ENCODE measurements at places on chromosomes 12 and 14.

GRCh38 chr12:70883855-70884254 lies 36.7 kb downstream of the PTPRR start:
- DNase-seq: no peak

- no peak for DNase-seq
These were observed 182.6 kb downstream of the PIK3C2G start for GRCh38 chr12:18443768-18444437.

DNA sequence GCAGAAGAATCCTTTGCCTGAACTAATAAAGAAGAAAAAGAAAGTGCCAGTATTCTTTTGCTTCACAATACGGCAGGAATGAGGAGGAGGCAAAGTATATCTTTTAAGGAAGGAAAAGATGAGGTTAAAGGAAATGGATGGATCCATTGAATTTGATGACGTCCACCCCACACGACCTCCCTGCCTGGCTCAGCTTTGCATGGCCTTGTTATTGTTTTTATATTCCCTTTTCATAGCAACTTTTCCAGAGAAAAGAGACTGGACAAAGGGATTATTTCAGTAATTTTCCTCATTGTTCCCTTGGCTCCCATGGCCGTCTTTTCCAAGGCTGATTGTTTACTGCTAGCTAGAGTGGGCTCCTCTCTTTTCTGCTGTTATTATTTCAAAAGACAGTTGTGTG lies 123.2 kb upstream of the SEL1L start:
- no peak for DNase-seq

- DNase-seq: no peak
These were observed 5.6 kb downstream of the LRP1 start for GRCh38 chr12:57133916-57134315.

- DNase-seq: no peak
These were observed at the start of gene KLRC1 for GRCh38 chr12:10453156-10453555. KLRC1 (minus strand) TSS chr12:10453377; CDS start chr12:10451156, 2,221 bp downstream.

GRCh38 chr12:1205512-1206060 lies 214.6 kb downstream of the ERC1 start:
- no peak for DNase-seq

DNA sequence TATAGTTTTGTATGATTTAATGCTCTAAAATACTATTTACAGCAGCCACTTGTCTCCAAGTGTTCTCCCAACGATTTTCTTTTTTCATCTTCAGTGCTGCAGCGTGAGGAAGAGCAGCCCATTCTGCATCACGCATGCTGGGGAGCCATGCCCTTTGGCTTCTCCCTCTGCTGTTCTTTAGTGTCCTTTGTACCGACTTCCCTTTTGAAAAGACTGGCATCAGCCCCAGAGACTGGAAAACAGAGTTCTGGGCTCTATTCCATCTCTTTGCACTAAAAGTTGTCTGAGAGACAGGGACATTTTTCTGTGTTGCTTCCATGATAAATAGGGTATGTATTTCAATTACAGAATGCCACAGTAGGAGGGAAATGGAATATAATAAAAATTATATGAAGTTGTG lies 105.1 kb downstream of the RERG start:
- no peak for DNase-seq

GRCh38 chr12:97471194-97471593 lies 8.6 kb downstream of the RMST start:
- DNase-seq: no peak

DNA sequence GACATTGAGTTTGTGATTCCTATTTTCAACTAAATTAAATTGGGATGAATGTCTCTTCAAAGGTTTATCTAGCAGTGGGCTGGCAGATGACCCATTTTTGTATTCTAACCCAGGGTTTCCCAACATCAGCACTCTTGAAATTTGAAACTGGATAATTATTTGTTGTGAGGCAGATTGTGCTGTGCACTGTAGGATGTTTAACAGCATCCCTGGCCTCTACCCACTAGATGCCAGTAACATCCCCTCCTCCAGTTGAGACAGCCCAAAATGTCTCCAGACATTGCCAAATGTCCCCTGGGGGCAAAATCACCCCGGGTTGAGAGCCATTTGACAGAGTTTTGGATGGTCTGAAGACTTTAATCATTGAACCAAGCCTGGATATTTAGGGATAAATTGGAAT lies 11.1 kb downstream of the DAAM1 start:
- DNase-seq: no peak

- no peak for DNase-seq
These were observed 140.2 kb downstream of the BCAT1 start for GRCh38 chr12:24808651-24809050.

GRCh38 chr14:76551906-76552305 lies 176.0 kb downstream of the ESRRB start:
- DNase-seq: no peak

DNA sequence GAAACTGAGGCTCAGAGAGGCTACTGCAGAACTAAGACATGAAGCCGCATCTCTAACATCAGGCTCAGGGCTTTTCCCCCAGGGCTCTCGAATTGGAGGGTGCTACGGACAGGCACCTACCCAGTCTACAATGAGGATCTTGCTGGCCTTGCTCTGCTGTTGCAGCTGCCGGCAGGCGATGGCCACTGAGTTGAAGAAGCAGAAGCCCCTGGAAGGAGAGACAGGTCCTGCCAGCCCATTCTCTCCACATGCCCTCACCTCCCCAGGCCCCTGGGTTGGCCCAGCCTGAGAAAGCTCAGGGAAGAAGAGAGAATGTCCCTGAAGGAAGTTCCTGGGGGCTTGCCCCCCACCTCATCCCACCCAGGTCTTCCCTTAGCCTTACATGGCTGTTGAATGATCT lies 16.1 kb downstream of the SLC48A1 start:
- no peak for DNase-seq

DNA sequence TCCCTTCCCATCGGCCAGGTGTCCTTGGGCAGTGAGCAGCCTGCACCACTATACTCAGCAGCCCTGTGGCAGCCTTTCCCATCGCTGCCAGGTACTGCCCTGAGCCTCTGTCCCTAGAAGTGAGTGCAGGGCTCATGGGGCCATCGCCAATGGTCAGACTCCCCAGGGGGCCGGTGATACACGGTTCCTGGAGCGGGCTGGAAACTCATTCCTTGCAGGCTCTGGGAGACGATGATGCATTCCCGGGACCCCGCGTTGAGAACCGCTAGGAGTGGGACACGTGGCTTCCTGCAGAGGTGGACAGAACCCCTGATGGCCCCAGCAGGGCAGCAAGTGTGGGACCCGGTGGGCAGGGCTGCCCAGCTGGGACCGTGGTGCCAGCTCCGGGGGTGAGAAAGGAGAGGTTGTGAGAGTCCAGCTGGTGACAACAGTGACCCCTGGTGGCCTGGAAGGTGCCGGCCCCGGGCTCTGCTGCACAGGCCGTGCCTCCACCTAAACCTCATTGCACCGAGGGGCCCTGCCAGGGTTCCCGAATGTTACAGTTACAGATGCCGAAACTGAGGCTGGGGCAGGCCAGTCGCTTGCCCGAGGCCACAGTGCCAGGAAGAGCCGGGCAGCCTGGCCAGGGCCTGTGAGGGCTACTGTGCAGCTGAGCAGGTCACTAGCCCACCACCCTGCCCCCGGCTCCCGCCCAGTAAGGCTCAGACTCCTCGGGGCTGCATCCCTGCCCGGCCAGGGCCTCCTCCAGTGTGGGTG lies 33.8 kb downstream of the FBRSL1 start:
- DNase-seq: no peak

GRCh38 chr14:92154283-92154942 lies 32.6 kb downstream of the CPSF2 start:
- no peak for DNase-seq

GRCh38 chr12:41856228-41856627 lies 288.4 kb downstream of the GXYLT1 start:
- no peak for DNase-seq
